ENCODE measurements at places on chromosomes 16 and 17. TPM values are rescaled to one million over a fixed set of nuclear protein-coding genes. Genes with fewer than 3 reads are reported as not detected.

The CCL5 gene
- 0.39 TPM for total RNA-seq

The IKZF3 gene
- total RNA-seq = not detected

The ABCA5 gene
- 18.5 TPM for total RNA-seq

The KRTAP9-2 gene
- not detected for total RNA-seq

The NAA60 gene
- 15.4 TPM for total RNA-seq

The CCNF gene
- 16.4 TPM for total RNA-seq

The SEZ6 gene
- total RNA-seq = not detected

The CARD14 gene
- 0.39 TPM for total RNA-seq

The SPATA2L gene
- total RNA-seq = 10.0 TPM

DNA sequence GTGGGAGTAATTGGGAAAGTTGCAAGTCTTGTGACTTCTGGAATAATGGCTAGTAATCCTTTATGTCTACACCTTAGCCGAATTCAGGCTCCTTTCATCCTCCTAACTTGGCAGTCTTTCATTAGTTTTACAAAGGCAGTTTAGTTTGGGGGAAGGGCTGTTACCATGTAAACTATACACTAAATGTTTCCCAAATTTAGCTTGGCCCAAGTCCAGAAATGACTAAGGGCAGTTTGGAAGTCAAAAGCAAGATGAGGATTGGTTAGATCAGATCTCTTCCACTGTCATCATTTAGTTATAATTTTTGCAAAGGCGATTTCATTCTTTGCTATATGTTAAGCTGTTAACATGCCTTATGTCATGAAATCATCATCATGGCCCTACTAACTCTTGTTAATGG lies 115.4 kb upstream of the CACNG3 start:
- no peak for DNase-seq

GRCh38 chr17:36578671-36579070 lies 13.0 kb upstream of the DHRS11 start:
- no peak for DNase-seq

DNA sequence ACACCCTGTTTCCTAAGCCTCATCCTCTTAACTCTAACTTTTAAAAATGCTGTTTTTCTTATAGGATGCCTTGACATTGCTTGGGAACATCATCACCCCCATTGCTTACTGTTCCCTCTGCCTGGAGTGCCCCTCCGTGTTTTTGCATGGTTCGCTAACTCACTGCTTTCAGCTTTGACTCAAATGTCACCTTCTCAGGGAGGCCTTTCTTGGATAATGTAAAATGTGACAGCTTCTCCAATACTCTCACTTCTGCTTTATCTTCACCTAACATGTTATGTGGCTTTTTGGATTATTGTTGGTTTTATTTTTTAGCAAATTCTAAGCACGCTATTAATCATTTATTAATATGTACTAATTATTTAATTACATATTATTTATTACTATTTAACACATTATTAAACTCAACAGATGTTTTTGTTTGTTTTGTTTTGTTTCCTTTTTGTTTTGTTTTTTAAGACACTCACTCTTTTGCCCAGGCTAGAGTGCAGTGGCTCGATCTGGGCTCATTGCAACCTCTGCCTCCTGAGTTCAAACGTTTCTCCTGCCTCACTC lies 3.8 kb downstream of the CRYM start:
- DNase-seq = no peak

DNA sequence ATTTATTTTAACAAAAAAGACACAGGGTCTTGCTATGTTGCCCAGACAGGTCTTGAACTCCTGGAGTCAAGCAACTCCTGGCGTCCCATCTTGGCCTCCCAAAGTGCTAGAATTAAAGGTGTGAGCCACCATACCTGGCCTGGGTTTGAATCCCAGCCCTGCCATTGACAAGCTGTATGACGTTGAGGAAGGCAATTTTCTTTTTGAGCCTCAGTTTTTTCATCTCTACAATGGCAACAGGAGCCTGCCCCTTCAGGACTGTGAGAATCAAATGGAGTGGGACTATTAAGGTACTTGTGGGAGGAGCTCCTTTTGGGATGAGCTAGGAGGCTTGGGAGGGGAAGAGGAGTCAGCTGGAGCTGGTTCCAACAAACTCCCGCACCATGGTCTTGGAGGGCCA lies 6.2 kb downstream of the RARA start:
- no peak for DNase-seq

GRCh38 chr16:55184052-55184451 lies 140.0 kb upstream of the IRX6 start:
- no peak for DNase-seq

DNA sequence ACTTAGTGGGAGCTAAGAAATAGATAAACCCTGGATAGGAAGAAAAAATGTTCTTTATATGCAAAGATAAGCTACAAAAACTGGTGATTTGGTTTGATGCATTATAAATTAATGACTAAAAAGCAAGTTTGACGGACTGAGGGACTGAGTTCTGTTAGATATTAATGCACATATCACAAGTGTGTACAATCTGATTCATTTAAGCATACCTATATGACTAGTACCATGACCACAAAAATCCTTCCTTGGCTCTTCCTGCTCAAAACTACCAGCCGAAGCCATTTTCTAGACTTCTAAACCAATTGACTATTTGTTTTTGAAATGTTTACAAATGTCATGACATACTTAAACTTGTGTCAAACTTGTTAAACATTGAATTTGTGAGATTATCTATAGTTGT lies 374.5 kb upstream of the MON1B start:
- DNase-seq = no peak

GRCh38 chr17:61466246-61466645 lies 14.0 kb downstream of the TBX4 start:
- no peak for DNase-seq

DNA sequence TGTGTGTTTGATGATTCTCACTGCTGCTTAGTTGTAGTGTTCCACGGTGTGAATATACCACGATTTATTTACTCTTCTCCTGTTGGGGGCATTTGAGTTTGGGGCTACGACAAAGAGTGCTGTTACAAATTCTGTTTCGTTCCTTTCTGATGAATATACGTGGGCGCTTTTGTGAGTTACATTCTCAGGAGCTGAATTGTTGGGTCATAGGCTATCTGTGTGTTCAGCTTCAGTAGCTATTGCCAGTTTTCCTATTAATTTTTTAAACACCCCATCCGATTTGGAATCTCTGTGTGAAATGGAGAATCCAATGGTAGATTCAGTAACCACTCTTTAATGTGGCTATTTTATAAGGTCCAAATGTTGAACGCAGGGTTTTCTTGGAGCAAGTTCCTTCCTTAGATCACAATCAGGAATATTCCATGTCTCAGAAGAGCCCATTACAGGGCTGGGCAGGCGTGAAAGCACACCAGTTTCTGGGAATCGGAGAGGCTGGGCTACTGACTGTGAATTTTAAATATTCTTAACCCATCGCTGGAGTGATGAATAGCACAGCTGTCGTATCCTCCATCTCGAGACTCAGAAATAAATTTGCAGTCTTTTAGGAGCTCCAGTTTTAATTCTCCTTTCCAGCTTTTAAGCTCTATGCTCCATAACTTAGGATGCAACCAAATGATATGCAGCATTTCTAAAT lies 115.9 kb downstream of the PITPNC1 start:
- DNase-seq = no peak

- no peak for DNase-seq
These were observed 18.8 kb downstream of the MAP1LC3B start for GRCh38 chr16:87410968-87411367.

DNA sequence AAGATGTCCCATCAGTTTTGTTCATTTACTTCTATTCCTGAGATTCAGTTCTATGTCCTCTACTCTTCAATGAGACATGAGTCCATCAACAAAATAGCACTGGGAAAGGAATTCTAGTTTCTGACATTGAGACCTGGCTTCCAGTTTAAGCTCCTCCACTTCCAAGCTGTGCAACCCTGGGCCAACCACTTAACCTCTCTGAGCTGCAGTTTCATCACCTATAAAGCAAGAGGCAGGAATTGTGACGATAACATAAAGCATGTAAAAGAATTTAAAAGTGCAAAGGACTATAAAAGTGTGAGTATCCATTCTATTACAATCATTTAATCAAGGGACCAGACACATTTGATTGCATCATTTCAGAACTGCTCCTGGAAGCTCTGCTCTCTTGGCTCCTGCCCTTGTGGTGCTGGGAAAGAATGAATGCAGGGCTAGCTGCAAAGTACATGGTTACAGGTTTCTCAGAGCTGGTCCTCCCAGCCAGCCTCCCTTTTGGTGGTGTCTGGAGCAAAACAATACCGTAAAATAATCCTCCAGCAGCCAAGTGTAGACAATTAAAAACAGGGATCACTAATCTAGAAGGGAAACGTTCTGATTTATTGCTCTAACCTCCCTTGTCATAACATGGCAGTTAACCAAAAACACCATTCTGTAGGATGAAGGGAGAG lies 113.9 kb downstream of the VPS53 start:
- peak; percentile 64 for DNase-seq

DNA sequence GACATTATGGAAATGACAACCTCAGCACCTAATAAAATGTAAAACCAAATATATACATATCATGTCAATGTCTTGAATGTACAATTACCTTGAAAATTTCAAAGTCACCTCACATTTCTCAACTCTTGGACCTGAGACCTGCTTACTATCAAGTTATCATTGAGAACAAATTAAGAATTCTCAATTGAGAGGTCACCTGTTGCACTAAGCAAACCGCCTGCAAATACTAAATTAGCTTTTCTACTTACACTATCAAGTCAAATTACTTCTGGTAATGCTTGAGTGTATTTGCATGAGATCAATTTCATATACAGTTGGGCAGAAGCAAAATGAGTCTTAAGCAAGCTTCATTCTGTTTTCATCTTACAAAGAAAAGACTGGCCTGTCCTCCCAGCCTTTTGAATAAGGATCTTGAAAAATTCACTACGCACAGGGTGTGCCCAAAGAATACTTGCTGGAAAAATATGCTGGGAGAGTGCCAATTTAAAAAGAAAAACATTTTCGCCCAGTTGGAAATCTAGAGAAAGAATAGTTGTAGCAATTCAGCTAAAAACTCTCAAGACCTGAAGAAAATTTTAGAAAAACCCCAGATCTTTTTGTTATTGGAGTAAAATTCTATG lies 35.7 kb downstream of the KANSL1 start:
- DNase-seq = no peak

GRCh38 chr16:88406096-88407041 lies 23.6 kb downstream of the ZNF469 start:
- DNase-seq = no peak

- no peak for DNase-seq
These were observed 109.1 kb downstream of the C16orf78 start for GRCh38 chr16:49482690-49483089.

DNA sequence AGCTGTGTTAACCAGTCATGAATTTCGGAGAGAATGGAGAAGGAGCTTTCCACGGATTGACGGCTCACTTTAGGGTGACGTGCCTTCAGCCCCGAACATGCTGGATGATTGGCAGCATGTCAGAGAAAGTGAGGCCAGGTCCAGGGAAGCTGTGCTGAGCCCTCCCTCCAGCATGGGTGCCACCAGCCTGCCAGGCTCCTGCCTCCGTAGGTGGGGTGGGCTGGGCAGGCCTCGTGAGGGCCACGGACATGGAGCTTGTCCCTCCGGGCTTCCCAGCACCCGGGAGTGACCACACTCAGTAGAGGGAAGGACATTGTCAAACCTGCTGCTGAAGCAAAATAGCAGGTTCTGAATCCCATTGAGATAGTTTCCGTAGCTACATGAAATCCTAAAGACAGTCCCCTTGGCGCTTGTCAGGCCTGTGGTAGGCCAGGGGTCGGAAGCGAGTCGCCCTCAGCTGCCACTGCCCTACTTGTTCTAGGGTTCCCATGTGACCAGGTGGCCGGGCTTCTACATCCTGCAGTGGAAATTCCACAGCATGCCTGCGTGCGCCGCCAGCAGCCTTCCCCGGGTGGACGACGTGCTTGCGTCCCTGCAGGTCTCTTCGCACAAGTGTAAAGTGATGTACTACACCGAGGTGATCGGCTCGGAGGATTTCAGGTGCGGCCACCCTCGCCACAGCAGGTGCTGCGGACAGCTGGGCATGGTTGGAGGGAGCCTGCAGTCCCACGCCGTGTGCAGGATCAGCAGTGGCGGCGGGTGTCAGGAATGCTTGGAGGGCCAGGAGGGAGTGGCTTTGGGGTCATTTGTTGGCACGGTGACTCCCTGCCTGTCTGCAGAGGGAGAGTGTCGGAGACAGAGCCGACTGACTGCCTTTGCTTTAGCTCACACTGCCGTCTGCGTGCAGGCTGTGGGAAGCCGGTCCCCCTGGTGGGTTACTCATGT lies 72.3 kb downstream of the SEC14L1 start:
- no peak for DNase-seq

- DNase-seq = no peak
These were observed 163.4 kb downstream of the PHKB start for GRCh38 chr16:47624563-47624962.

- DNase-seq = no peak
These were observed 70.6 kb upstream of the HS3ST2 start for GRCh38 chr16:22743401-22743800.

GRCh38 chr16:23435500-23435899 lies 17.5 kb downstream of the COG7 start:
- peak; percentile 82 for DNase-seq

GRCh38 chr16:2854700-2855309 lies 3.2 kb downstream of the PRSS22 start:
- no peak for DNase-seq

DNA sequence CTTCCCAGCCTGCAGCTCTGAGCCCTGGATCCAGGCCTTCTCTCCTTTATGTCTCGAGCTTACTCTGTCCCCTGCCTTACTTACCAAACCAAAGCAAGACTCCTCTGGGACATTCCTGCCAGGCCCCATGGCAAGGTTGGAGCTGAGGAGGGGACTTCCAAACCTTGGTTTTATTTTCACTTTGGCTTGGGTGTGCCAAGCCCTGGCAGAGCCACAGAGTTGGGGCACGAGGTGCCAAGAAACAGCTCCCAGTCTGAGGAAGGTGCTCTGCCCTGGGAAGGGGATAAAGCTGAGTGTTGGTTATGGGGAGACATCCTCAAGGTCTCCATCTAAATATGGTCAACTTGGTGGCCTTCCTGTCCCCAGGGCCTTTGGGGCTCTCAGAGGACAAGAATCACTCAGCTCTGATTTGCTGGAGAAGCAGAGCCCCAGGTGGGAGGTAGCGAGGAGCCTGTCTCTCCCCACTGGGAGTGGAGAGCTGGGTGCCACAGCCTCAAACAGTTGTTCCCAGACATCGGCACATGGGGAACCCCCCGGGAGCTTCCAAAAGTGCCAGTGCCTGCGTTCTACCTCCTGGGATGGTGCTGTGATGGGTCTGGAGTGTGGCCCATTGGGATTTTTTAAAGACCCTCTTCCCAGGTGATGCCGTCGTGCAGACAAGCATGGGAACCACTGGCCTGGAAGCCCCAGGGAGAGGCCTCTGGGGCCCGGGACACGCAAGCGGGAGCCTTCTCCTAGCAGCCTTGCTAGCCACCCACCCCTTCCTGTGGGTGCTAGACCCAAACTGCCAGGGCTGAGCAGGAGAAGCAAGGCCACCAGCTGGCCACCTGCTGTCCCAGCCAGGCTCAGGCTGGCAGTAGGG lies 10.3 kb downstream of the NLRC5 start:
- DNase-seq = no peak
